ENCODE measurements at places on chromosomes 3 and 15.

DNA sequence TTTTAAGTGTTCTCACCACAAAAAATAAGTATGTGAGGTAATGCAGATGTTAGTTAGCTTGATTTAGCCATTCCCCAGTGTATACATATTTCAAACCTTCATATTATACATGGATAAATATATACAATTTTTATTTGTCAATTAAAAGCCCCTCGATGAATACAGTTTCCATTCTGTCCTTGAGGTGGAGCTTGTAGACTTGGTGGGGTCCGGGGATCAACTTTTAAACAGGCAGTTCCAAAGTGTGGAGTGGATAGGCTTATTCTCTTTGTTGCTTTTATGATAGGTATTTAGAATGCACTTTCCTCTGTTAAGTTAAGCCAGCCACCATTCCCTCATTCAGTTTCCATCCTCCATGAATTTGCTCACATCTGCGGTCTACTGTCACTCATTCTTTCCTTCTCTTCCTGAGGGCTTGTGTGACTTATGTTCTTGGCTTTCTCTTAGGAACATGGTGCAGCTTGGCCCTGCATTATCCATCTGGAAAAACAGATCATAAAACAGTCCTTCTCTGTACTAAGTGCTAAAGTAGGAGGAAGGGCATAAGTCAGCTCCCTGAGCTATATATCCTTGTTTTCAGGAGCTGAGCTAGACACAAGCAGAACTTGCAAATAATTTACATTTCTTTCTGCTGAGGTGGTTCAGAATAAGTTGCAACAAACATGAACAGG is 149.1 kb downstream of the NFKBIZ start:
- H3K4me3 ChIP-seq, result no peak overlapping the region
- no peak for DNase-seq
- H3K27me3 ChIP-seq, result no peaks in the 10 kb centered on the region
- H3K4me1 ChIP-seq, result no peaks in the 10 kb centered on the region

GRCh38 chr15:80801891-80802680 is 22.9 kb downstream of the CEMIP start:
- no peak overlapping the region for H3K27ac ChIP-seq
- peaks cover 5% of the 10 kb centered on the region for H3K4me1 ChIP-seq
- DNase-seq, result no peak

- H3K4me1 ChIP-seq, result no peaks in the 10 kb centered on the region
- H3K27me3 ChIP-seq, result no peaks in the 10 kb centered on the region
- no peak overlapping the region for H3K27ac ChIP-seq
- DNase-seq, result no peak
Measured at GRCh38 chr3:11407644-11408043, 135.4 kb downstream of the ATG7 start.

- H3K4me3 ChIP-seq, result no peak overlapping the region
- no peak for DNase-seq
- no peak overlapping the region for H3K27ac ChIP-seq
- H3K27me3 ChIP-seq, result no peaks in the 10 kb centered on the region
- no peaks in the 10 kb centered on the region for H3K4me1 ChIP-seq
- no peaks in the 10 kb centered on the region for H3K36me3 ChIP-seq
Measured at GRCh38 chr3:173266441-173266840, 125.4 kb upstream of the SPATA16 start.

GRCh38 chr3:26264708-26265107 is 357.9 kb upstream of the LRRC3B start:
- H3K4me1 ChIP-seq, result no peaks in the 10 kb centered on the region
- no peaks in the 10 kb centered on the region for H3K27me3 ChIP-seq
- H3K36me3 ChIP-seq, result no peaks in the 10 kb centered on the region

DNA sequence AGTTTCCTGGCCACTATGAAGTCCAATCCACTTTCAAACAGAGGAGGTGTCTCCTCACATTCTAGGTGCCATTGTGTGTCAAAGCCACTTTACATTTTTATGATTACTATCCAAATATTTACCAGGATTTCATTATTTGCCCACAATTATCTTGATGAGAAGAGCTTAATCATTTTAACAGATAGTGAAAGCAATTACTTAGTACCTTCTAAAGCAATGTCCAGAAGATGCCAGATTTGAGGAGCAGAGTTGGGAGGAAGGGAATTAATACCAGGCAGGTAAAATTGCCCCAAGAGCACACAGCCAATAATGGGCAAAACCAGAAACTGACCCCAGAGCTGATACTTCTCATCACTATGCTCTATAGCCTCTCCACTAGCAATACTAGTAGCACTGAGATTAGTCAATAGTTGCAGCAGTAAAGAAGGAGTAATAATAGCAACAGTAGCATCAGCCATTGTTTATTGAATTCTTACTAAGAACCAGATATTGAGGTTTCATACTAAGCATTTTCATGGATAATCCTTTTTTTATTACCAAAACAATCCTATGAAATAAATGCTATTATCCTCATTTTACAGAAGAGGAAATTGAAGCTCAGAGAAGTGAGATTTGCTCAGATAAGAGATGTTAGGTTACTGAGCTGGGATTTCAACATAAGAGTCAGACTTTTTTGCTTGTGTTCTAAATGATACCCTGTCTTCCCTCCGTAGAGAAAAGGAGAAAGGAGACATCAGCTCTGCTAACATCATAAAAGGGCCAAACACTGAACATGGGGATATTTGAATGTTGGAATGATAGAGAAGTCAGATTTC is 509.3 kb upstream of the CFAP20DC start:
- no peaks in the 10 kb centered on the region for H3K4me1 ChIP-seq
- no peak overlapping the region for H3K4me3 ChIP-seq
- no peak for DNase-seq
- H3K36me3 ChIP-seq, result no peaks in the 10 kb centered on the region

DNA sequence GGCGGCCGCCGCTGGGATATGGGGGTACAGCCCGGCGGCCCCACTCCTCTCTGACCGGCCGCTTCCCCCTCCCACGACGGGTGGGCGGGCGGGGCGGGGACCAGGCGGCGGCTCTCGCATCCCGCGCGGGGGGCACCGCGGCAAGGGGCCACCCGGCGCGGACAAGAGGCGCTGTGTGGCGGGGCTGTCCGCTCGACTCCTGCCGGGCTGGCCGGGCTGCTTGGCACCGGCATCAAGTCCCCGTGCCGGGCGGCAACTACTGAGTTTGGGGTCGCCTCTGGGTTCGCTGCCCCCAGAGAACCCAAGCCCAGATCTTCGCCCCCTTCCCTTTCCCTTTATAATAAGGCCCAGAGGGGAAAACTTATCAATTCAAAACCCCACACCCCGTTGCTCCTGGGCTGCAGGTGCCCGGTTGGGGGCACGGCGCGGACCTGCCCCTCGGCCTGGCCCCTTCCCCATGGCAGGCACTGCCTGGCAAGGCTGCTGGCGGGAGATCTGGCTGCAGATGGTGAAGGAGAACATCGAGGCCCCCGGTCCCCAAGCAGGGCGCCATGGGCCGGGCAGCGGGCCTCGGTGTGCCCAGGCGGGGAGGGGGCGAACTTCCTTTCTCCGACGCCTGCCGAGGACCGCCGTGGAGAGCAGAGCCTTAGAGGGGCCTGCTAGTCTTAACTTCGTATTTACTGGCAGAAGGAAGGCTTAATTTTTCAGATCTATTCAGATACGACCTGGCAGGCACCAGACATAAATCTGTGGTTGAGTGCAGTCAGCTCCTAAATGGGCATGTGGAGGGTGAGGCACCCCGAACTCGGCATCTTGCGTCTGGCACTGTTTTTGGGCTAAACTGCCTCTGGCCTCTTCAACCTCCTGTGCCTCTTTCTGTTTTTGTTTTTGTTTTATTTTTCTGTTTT is 911 bp downstream of the APBA2 start:
- H3K4me1 ChIP-seq, result peaks cover 21% of the 10 kb centered on the region
- H3K27me3 ChIP-seq, result peaks cover 32% of the 10 kb centered on the region

DNA sequence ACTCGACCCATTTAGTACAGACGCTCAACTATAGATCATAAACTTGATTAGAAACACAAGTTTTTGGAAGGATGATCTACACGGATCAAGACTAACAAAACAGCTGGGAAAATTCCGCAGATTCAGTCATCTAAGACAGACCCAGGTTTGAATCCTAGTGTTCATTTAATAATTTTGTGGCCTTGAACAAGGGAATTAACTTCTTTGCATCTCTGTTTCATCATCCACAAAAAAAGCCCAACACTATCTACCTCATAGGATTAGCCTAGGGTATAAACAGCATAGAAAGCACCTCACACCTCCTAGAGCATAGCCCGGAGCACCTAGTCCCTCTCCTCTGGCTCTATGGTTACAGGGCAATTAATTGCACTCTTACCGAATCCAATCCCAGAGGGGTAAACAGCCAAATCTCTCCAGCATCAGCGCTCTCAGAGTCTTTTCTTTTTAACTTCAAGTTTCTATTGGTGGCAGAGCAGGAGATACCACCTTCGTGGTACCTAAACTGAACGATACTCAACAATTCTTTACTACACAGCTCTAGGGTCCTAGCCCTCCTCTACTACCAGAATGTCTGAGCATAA is 3.5 kb downstream of the TBL1XR1 start:
- H3K27ac ChIP-seq, result peak overlapping the region; percentile 18
- H3K36me3 ChIP-seq, result no peaks in the 10 kb centered on the region
- DNase-seq, result no peak
- H3K4me1 ChIP-seq, result peaks cover 40% of the 10 kb centered on the region
- no peaks in the 10 kb centered on the region for H3K27me3 ChIP-seq
- peak overlapping the region; percentile 79 for H3K4me3 ChIP-seq

- no peaks in the 10 kb centered on the region for H3K36me3 ChIP-seq
- H3K27me3 ChIP-seq, result no peaks in the 10 kb centered on the region
- no peak overlapping the region for H3K27ac ChIP-seq
- no peak overlapping the region for H3K4me3 ChIP-seq
Measured at GRCh38 chr3:112519424-112520001, 20.2 kb upstream of the BTLA start.

DNA sequence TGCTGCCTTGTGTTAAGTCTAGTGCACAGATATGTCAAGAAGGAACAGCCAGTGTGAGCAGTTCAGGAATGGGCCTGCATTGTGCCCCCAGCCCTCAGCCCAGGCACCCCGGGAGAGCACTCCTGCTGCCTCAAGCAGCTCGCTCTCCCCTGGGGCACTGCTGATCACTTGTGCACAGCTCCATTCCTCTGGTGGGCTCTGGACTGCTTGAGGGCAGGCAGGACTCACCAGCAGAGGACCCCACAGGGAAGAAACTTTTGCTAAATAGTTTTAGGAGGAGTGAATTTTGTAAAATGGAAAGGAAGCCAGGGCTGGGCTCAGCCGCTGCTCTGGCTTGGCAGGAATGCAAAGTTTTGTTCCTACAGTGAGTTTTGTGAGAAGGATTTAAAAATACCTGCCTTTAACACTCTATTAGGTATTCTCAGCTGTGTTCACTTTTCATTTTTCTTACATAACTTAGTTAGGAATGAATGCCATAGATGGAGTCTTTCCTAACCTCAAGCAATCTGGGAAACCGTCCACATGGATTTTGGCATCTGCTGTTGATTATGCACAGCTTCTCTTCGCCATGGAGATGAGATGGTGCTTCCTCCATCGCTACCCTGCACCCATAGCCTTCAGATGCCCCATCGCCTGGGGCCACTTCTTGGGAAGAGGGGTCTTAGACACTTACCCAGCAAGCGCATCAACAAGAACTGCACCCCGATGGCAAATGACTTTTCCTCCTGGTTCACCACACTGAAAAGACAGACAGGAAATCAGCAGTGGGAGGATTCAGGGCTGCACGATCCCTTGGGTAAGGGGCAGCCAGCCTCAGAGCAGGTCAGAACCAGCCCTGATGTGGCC is 42.3 kb upstream of the RAB6B start:
- no peak for DNase-seq
- H3K4me3 ChIP-seq, result no peak overlapping the region
- H3K27me3 ChIP-seq, result no peaks in the 10 kb centered on the region
- no peaks in the 10 kb centered on the region for H3K36me3 ChIP-seq

- H3K4me1 ChIP-seq, result no peaks in the 10 kb centered on the region
- no peak overlapping the region for H3K27ac ChIP-seq
- H3K4me3 ChIP-seq, result no peak overlapping the region
Measured at GRCh38 chr15:51314391-51315337, 23.7 kb downstream of the CYP19A1 start.

GRCh38 chr3:134378384-134378783 is 4.1 kb upstream of the AMOTL2 start:
- peaks cover 48% of the 10 kb centered on the region for H3K27me3 ChIP-seq
- no peak overlapping the region for H3K27ac ChIP-seq
- DNase-seq, result peak; percentile 35
- no peaks in the 10 kb centered on the region for H3K4me1 ChIP-seq

DNA sequence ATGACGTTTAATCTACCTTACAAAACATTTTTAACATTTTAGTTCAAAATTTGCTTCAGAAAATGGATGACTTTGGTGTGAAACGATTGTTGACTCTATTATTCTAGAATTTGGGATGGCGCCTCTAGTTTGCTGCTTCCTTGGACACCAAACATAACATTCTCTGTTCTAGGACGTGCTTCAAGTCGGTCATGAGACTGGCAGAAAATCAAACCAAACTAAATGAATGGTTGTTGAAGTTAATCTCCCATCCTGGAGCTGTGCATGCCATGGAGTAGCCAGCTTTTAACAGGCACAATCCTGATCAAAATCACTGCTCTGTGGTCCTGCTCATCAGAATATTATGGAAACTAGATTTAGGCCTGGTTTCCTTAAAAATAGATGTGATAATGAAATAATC is 9.6 kb upstream of the LRRFIP2 start:
- no peaks in the 10 kb centered on the region for H3K27me3 ChIP-seq
- H3K4me1 ChIP-seq, result no peaks in the 10 kb centered on the region
- no peak for DNase-seq
- H3K36me3 ChIP-seq, result no peaks in the 10 kb centered on the region
- no peak overlapping the region for H3K4me3 ChIP-seq

DNA sequence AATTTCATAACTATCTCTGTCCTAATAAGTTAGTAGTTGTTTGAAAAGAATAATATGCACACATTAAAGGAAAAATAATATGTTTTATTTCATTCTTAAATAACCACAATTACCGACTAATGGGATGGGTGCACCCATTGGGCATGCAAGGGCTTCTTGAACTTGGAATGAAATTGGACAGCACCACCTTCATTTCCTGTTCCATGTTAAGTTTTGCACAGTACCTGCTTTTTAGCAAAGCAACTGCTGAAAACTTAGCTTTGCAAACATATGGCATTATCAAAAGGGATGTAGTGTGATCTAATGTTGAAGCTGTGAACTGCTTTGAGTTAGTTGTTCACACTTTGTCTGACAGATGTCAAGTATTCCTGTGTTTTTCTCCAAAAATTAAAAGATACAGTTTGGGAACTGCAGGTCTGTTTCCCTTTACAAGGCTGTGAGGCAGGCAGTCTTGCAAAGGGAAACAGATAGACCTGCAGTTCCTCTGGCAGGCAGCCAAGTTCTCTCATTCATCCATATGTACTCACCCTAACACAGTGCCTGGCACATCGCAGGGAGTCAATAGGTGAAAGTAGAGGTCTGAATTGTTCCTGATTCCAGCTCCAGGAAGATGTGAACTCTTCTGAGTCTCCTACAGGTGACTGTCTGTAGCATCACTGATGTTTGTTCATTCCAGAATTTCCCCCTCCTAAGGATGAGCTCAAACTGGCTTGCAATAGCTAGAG is 64.3 kb upstream of the GOLGA8B start:
- no peaks in the 10 kb centered on the region for H3K4me1 ChIP-seq
- H3K27ac ChIP-seq, result no peak overlapping the region
- H3K4me3 ChIP-seq, result no peak overlapping the region
- no peak for DNase-seq

- DNase-seq, result no peak
- no peaks in the 10 kb centered on the region for H3K4me1 ChIP-seq
- no peak overlapping the region for H3K27ac ChIP-seq
Measured at GRCh38 chr15:58146749-58147148, 8.6 kb downstream of the AQP9 start.

GRCh38 chr3:183626877-183627594 is 8.4 kb upstream of the KLHL24 start:
- no peak overlapping the region for H3K27ac ChIP-seq
- no peak overlapping the region for H3K4me3 ChIP-seq
